ENCODE measurements at places on chromosomes 11 and 22.

- no peak for DNase-seq
Measured at GRCh38 chr11:108857382-108857781, 192.5 kb downstream of the DDX10 start.

GRCh38 chr11:22415476-22415875, 77.3 kb downstream of the SLC17A6 start:
- no peak for DNase-seq

- no peak for DNase-seq
Measured at GRCh38 chr22:30002861-30003486, 77.3 kb upstream of the HORMAD2 start.

DNA sequence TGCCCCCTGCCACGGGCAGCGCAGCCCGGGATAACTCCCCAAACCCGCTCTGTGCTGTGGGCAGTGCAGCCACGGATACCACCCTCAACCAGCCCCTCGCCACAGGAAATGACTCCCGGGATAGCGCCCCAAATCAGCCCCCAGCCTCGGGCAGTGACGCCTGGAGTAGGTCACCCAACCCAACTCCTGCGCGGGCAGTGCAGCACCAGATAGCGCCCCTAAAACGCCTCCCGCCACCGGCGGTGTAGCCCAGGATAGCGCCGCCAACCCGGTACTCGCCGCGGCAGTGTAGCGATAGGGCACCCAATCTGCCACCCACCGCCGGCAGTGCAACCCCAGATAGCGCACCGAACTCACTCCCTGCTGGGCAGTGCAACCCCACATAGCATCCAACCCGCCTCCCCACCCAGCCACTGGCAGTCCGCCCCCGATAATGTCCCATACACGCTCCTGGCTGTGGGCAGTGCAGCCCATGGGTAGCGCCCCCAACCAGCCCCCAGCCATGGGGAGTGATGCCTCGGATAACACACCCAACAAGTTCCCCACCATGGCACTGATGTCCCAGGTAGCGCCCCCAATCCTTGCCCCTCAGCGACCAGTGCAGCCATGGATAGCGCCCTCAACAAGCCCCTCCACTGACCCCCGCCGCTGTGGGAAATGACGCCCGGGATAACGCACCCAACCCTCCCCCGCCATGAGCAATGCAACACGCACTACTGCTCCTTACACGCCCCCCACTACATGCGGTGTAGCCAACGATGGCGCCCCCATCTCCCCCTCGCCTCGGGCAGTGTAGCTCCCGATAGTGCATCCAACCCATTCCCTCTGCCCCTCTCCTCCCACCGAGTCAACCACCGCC, 1.5 kb downstream of the RFPL2 start:
- no peak for DNase-seq

GRCh38 chr11:122285070-122285988, 169.3 kb upstream of the BLID start:
- DNase-seq, result no peak

DNA sequence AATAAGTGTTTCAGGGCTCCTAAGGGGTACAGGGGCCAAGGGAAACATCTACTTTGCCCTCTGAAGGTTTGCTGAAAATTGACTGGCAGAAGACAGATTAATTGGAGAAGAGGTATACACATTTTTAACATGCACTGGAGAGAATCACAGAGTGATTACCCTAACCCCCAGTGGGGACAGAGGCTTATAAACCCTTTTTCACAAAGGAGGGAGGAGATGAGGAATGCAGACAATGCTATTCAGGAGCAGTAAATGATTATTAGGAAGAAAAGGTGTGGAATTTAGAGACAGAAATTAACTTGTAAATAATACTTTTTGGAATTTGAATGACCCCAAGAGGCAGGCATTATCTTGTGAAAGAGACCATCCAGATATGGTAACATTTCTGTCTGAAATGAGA, 582.4 kb upstream of the B3GAT1 start:
- DNase-seq, result no peak

DNA sequence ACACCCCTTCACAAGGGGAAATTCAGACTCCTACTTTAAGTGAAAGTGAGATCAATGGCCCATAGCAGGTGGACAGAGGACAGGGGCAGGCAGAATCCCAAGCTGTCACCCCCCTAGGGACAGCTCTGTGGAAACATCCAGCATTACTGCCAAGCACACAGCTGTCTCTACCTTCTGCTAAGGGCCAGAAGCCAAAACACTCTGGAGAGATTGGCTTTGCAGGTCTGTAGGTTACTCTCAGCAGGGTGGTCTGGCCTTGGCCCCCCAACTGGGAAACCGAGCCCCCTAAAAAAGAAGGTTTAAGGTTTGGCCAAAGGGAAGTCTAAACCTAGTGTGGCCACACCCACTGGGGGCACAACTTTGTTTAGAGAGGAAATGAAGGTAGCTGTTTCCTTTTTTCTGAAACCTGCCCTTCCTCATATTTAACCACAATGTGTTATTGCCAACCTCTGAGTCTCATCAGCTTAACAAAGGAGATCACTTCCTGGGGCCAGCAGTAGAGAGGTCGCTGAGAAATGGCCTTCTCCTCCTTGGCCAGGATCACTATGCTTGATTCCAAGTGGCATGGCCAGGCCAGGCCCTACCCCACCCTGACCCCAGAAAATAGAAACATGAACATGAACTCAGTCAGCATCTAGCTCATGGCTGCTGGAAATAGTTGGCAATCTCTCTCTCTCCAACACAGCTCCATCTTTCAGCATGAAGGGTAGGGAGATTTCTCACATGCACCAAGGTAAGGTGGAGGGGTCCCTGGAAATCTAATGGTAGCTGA, 25.9 kb upstream of the SCARF2 start:
- no peak for DNase-seq

GRCh38 chr22:43830931-43831560, 18.9 kb upstream of the EFCAB6 start:
- no peak for DNase-seq

Measured in type B pancreatic cell (in vitro differentiated cells).